ENCODE measurements at places on chromosomes 1 and 21. TPM values are rescaled to one million over a fixed set of nuclear protein-coding genes. Genes with fewer than 3 reads are reported as not detected.

DNA sequence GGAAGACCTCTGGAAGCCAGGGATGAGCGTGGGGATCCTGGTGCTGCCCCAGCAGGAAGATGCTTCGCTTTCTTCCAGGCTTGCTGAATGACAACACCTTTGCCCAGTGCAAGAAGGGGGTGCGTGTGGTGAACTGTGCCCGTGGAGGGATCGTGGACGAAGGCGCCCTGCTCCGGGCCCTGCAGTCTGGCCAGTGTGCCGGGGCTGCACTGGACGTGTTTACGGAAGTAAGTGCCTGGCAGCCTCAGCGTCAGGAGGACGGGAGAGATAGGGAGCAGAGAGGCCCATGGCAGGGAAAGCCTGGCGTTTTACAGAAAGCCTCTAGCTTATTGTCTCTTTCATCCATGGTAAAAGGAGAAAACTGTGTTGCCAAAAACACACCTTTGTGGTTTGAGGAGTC lies 23.5 kb downstream of the PHGDH start:
- no peak for DNase-seq

CD5L gene
- not detected for total RNA-seq

NBPF10 gene
- 1.3 TPM for total RNA-seq

DNA sequence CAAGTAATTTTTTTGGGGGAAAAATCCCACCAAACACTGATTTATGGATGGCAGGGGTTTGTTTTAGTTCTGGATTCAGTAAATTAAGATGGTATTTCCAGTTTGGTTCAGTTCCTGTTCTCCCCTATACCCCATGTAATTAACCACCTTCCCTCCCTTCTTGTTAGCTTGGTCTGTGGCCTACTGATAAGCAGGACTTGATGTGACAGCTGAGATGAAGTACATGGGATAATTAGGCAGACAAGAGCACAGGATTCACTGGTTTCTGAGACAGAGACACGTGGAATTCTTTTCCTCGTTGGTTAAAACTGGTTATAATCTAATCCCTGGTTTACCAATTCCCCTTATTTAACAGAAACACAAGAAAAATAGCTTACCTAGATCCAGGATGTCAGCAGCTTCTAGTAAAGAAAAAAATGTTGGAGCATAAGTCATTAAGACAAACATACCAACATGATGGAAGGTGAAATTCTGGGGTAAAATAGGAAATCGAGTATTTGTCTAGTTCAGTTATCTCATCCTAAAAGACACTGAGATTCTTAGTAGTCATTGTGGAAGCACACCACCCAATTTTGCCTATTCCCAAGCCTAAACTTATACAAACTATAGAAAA lies 81.5 kb downstream of the SCMH1 start:
- no peak for DNase-seq

- no peak for DNase-seq
Observed at GRCh38 chr1:43853161-43853921, 80.3 kb upstream of the ARTN start.

- DNase-seq, result no peak
Observed at GRCh38 chr1:236552096-236552495, 28.3 kb downstream of the LGALS8 start.

ATP1A2 gene
- 3.9 TPM for total RNA-seq

- no peak for DNase-seq
Observed at GRCh38 chr1:84758968-84759491, 68.8 kb upstream of the SSX2IP start.

GRCh38 chr1:172472495-172472894 lies 28.6 kb upstream of the PIGC start:
- DNase-seq, result no peak

COX20 gene
- 42.6 TPM for total RNA-seq

DNA sequence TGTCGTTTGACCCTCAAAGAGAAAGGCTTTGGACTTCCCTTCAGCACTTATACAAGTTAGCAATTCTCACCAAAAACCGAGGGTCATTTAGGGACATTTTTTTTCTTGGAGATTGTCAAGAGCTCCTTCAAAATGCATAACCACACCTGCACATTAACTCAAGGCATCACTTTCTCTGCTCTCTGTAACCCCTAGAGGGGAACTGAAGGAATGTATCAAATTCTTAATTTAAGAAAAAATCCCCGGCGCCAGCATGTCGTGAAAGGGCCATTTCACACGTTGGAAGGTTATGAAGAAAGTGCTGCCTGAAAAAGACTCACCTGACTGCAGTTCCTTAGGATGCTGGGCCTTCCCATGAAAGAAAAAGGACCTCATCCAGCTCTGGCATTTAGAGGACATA lies 131.6 kb upstream of the ZC3H12A start:
- no peak for DNase-seq

DNA sequence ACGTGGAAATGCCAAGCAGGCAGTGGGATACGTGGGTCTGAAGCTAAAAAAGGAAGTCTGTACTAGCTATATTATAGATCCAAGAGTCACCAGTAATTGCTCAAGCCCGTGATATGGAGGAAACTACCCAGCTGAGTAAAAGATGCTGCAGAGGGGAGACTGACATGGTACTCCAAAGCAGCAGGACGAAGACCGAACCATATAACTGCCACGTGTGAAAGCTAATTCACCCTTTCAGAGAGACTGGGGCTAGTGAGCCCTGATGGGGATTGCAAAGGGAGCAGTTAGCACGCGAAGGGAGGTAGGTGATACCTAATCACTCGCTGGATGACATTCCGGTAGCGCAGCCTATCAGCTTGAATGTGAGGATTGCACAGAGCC lies 316 bp downstream of the AP4B1 start:
- no peak for DNase-seq

DNA sequence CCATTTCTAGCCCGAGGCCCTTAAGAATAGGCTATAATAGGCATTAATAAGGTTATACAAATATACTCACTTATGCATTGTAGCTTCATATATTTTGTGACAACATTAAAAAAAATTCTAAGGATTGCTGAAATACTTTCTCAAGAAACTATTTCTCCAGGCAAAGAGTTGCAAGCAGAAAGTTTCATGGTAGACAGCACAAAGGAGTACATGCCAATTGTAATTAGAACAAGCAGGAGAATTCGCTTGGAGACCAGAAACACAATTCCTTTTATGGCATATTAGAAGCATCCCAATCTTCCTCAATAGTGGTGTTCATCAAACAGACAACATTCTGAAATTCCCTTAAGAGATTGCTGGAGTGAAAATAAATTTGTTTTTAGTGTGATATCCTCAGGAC lies 122.8 kb downstream of the CRB1 start:
- no peak for DNase-seq

DNA sequence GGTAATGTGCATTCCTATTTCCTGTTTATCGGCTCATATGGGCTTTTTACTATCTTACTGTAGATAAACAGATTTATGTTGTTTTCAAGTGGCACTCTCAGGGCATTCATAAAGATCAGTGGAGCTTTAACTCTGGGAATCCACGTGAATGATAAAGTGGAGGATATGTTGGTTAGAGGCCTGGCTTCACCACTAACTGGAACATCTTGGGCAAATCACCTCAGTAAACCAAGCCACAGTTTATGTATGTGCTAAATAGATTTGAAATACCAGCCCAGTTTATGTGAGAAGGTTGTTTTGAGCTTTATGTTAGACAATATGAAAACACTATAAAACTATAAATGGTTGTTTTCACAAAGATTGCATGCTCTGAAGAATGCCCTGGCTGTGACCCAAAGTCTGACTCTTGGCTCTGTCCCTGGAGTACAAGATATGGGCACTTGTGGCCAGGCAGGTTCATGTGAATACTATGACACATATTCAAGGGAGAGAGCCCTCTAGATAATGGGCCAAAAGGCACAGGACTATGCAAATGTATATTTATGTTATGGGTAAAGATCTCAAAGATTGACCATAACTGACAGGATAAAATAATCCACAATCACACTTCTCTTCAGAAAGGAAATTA lies 36.7 kb downstream of the FAM163A start:
- DNase-seq, result no peak
